ENCODE measurements at places on chromosomes 4 and X.

DNA sequence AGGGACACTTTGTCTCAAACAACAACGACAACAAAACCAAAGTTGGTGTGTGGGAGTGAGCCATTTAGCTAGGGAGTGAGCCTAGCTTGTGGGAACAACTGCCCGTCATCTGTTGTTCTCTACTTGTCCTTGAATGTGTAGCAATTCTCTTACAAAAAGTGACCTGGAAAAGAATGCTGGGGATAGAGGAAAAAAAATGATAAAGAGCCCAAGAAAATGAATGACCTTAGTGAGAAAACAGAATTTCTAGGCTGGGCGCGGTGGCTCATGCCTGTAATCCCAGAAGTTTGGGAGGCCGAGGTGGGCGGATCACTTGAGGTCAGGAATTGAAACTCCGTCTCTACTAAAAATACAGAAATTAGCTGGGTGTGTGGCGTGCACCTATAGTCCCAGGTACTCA is 19.6 kb downstream of the SEPTIN6 start:
- no peak for DNase-seq

GRCh38 chrX:140317462-140317861 is 187.4 kb downstream of the SOX3 start:
- DNase-seq = no peak

- no peak for DNase-seq
Observed at GRCh38 chr4:153512952-153513500, 46.9 kb downstream of the TMEM131L start.

- no peak for DNase-seq
Observed at GRCh38 chrX:67731061-67731460, 187.2 kb downstream of the AR start.

DNA sequence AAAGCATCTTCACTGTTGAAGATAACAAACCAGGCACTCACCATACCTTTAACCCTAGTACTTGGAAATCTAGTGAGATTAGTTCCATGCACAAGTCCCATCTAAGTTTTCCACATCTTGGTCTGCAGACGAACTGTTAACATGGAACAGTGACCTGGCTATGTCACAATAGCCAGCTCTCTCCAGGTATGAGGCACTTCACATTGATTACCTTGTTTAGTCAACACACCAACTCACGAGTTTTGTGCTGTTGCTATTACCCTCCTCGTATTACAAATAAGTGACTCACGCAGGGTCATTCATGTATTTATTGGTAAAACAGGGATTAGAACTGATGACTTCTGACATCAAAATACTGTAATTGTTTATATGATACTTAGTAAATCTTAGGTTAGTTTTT is 36.4 kb upstream of the FRAS1 start:
- no peak for DNase-seq

Measured in T-helper 2 cell (primary cell).